ENCODE measurements at places on chromosomes 6 and 20.

GRCh38 chr6:2881423-2881822 lies 21.7 kb downstream of the SERPINB9 start:
- no peak for DNase-seq

- DNase-seq, result no peak
These were observed 7.7 kb downstream of the TNFRSF21 start for GRCh38 chr6:47302043-47302442.

GRCh38 chr20:25206063-25206403 lies 10.5 kb downstream of the ENTPD6 start:
- no peak for DNase-seq

- DNase-seq, result no peak
These were observed 9.1 kb downstream of the NEDD9 start for GRCh38 chr6:11223286-11223864.

DNA sequence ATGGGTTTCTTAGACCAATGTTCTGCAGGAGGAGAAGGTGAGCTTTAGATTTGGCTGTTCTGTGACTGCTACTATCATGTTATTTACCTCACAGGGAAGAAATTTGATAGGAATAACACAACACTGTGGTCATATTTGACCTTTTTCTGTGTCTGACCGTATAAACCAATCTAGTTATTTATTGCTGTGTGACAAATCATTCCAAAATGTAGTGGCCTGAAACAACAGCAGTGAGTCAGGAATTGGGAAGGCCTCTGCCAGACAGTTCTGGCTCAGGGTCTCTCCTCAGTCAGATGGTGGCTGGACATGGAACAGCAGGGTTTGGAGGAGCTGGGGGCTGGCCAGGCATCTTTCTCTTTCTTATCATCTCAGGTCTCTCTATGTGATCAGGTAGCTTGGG lies 33.0 kb downstream of the RIPOR2 start:
- DNase-seq, result no peak

- DNase-seq, result no peak
These were observed 142.9 kb downstream of the TFAP2A start for GRCh38 chr6:10271982-10272381.

DNA sequence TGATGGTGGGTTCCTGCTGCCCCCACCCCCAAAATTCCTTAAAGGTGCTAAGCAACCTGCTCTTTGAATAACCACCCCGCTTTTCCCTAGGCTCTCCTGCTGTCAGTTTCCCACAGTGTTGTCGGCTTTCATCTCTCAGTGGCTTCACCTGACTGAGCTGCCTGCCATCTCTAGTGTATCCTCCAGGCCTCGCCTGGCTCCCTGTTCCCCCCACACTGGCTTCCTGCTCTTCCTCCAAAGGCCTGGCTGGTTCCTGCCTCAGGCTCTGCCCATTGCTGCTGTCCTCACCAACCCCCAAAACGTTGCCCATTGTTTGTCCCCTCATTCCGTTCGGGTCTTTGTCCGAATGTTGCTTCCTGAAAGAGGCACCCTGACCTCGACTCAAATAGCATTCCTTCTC lies 93.8 kb upstream of the POPDC3 start:
- DNase-seq, result no peak

DNA sequence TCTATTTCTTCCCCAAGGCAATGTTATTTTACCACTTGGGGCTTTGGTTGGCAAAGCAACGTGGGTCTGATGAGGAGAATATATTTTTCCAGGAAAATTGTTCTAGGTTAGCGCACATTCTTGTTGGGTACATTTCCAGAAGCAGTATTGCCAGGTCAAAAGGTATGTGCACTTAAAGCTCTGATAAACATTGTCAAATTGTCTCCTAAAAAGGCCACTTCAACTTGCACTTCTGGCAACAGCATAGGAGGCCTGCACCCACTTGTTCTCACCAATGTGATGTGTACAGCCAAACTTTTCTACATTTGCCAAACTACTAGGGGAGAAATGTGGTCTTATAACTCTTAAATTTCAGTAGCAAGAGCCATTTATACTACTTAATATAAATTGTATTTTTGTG lies 197.5 kb upstream of the COL21A1 start:
- DNase-seq, result no peak

- no peak for DNase-seq
These were observed 96.6 kb downstream of the ARID1B start for GRCh38 chr6:156873654-156874380.

GRCh38 chr20:41342474-41343464 lies 2.1 kb downstream of the LPIN3 start:
- DNase-seq, result no peak

- DNase-seq, result no peak
These were observed 1458.6 kb upstream of the EYS start for GRCh38 chr6:67165606-67166005.

DNA sequence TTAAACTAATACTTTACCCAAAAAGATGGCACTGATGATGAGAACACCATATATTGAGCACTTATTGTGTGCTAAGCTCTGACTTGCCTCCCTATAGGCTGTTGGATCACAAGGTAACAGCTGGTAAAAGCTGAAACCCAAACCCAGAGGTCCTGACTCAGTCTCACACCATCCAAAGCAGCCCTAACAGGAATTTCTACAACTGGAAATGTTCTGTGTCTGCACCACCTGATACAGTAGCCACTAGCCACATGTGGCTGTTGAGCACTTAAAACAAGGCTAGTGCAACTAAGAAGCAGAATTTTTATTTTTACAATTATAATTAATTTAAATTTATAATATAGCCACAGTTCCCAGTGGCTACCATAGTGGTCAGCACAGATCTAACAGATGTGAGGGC lies 15.6 kb upstream of the MATN4 start:
- DNase-seq, result no peak

DNA sequence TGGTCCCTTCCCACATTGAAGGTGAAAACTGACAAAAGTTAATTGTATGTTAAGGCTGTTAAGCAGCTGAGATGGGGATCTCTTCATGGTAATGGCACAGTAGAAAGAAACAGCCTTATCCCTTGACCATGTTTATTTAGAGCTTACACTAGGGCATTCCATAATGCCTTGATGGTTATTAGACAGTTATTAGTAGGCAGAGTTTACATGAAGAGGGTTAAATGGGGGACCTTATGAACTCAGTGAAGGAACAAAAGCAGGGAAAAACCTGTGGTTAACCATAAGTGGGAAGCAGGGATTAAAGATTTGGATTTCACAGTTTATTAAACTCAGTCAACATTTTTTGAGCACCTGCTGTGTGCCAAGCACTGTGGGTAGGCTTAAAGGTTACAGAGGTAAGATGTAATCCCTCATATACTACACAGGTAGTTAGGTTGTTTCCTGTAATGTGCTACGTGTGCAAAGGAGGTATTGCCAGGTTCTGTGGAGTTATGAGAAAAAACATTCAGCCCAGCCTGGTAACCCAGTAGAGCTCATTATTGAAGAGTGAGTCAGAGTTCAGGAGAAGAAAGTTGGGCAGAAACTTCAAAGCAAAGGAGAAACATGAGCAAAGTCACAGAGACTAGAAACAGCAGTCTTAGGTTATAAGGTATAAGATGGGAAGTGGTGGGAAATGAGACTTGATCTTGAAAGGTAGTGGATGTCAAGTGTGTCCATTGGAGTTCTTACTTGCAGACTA lies 32.3 kb upstream of the GNRH2 start:
- DNase-seq, result no peak

DNA sequence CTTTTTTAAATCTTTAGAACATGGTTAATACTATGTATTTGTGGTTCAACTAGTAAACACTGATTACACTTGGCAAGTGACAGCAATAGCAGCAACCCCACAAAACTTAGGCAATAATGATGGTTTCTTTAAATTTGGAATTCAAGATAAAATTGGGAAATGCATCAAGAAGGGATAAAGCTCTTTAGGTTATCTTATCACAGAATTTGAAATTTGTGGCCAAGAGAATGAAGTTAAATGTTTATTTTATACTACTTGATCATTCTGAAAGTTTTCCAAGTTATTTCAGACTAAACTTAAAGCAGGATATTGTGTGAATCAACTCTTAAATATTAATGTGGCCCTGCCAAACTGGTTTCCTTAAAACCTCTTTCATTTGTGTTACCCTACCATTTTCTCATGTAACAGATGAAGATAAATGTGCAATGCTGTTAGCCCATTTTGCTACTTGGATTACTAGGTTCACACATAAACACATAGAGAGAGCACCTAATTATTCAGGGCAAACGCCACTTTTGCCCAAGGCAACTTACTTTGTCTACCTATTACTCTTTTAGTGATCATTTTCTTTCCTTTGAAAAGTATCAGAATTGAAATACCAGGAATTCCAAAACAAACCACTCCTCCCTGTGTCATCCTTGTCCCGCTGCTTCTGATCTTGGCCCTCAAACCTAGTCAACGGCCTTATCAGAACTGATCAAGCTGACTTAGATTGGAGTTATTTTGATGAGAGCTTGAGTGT lies 186.7 kb upstream of the TENT5A start:
- no peak for DNase-seq

DNA sequence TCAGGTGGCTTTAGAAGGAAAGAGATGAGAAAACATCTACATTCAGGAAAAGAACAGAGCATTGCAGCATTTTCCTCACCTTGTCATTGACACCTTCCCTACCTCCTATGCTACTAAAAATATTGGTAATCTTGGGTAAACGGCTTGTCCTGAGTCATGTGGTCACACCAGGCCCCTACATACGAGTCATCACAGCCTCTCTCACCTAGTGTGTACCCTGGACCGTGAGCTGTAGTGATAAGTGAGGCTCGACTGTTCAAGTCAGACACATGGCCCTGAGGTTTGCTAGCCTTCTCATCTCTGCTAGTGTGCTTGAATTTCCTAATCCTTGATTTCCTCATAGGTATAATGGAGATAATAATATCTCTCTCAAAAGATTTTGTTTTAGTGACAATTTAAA lies 29.6 kb upstream of the TMEM244 start:
- DNase-seq, result no peak

- DNase-seq, result no peak
These were observed 251.2 kb upstream of the MOCS1 start for GRCh38 chr6:40185486-40185885.

DNA sequence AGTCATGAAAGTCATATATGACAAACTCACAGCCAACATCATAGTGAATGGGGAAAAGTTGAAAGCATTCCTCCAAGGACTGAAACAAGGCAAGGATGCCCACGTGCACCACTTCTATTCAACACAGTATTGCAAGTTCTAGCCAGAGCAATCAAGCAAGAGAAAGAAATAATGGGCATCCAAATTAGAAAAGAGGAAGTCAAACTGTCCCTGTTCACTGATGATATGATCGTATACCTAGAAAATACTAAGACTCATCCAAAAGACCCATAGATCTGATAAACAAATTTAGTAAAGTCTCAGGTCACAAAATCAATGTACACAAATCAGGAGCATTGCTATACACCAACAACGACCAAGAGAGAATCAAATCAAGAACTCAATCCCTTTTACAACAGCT lies 41.2 kb downstream of the RPP21 start:
- DNase-seq, result no peak

GRCh38 chr6:89986650-89987074 lies 92.4 kb downstream of the GJA10 start:
- no peak for DNase-seq
